ENCODE measurements at places on chromosomes 7 and 10. TPM values are rescaled to one million over a fixed set of nuclear protein-coding genes. Genes with fewer than 3 reads are reported as not detected.

- DNase-seq, result no peak
Observed at GRCh38 chr7:88363869-88364268, 57.2 kb upstream of the STEAP4 start.

GRCh38 chr10:49664006-49664841 is 15.2 kb upstream of the C10orf53 start:
- no peak for DNase-seq

- no peak for DNase-seq
Observed at GRCh38 chr10:33773253-33773573, 438.7 kb upstream of the NRP1 start.

DNA sequence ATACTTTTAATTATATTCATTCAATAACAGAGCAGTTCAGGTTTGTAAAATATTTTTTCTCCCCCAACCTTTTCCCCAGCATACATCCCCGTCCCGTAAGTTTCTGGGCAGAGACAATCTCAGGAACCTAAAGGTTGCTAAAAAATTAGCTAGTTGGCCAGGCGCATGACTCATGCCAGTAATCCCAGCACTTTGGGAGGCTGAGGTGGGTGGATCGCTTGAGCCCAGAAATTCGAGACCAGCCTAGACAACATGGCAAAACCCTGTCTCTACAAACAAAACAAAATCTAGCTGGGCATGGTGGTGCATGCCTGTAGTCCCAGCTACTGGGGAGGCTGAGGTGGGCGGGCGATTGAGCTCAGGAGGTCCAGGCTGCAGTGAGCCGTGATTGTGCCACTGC is 40.2 kb downstream of the TCF7L2 start:
- DNase-seq, result no peak

GRCh38 chr10:102167861-102168260 is 15.7 kb downstream of the NOLC1 start:
- no peak for DNase-seq

- no peak for DNase-seq
Observed at GRCh38 chr10:68001000-68001399, 74.1 kb downstream of the HERC4 start.

DNA sequence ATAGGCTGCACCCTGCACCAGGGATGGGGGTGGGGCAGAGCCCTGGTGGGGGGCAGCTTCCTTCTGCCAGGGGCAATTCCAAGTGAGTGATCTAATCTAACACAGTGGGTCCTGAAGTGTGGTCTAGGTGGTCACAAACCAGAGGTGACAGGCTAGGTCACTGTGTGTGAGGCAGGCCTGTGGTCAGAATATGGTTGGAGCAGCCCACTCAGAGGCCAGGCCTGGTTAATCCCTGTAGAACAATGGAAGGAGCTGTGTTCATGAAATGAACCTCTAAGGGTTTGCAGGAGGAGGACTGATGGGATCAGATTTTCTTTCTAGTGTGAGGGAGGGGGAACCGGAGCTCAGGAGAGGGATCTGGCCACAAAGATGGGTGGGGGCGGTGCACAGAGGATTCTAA is 10.0 kb upstream of the TSPAN14 start:
- no peak for DNase-seq

- DNase-seq, result no peak
Observed at GRCh38 chr10:51313773-51314478, 239.6 kb downstream of the PRKG1 start.

- DNase-seq, result no peak
Observed at GRCh38 chr10:85149766-85150165, 821.4 kb downstream of the CCSER2 start.

Gene CALML5
- total RNA-seq, result not detected

Gene PCLO
- 6.0 TPM for total RNA-seq

Gene MSMB
- total RNA-seq, result not detected

Gene SLC18A3
- 0.34 TPM for total RNA-seq

Gene TAS2R60
- not detected for total RNA-seq
